ENCODE measurements at places on chromosomes 13 and 19. TPM values are rescaled to one million over a fixed set of nuclear protein-coding genes. Genes with fewer than 3 reads are reported as not detected.

DNA sequence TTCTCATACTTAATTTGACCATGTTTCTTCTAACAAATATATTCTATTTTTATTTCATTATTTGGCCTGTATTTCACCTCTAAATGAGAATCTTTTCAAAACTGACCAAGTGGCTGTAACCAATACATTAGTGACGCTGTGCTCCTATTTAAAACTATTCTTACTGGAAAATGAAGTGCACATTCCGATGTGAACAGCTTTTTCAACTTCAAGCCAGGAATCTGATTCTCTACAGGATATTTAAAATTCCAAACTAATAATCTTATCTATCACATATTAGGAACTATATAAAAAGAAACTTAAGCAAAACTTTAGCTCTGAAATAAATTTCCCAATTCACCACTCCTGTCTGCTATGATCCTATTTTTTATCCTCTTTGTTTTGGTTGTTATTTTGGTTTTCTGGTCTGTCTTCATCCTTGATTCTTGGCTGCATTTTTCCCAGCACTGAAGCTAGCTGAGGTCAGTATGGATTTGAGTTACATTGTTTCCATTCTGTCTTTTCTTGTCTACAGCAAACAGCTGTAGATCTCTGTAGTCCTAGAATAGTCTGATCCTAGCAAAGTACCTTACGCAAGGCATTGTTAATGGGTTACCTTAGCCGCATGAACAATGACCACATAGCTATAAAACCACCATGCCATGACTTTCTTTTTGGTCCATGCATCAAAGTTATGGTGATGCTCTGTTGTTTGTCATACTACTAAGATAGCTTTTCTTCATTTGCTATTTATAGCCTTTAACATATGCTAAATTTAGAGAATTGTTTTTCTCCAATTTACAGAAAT lies 748.6 kb upstream of the SPRY2 start:
- DNase-seq = no peak

PSPN gene
- 1.3 TPM for total RNA-seq

DNA sequence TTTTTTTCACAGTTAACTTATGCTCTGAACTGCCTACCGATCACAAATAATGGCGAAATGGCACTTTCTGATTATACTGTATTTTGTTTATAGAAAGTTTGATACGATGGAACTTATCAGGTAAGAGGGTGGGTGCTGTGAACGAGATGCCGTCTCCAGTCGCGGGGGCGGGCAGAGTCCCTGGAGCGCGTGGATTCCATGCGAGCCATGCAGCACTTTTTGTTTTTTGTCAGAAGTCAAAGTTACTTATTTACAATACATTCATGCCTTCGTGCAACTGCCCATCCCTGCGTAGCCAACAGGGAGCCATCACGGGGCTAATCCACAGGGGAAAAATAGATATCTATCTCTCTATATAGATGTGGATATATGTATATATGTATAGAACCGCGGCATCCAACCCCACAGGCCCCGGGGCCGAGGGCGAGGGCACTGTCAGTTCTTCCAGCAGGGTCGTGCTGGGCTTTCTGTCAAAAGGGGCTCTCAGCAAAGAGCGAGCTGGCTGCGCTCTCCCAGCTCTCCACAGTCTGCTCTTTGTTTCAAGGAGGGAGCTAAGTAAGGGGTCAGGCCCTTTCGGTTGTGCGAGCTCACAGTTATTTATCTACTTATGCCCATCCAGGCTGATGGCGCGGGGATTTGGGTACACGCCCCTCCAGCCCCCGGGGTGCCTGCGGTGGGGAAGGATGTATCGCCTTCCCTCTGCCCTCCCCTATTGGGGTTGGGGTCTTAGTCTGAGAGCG lies 3.4 kb downstream of the SLITRK1 start:
- DNase-seq = no peak

GRCh38 chr19:531753-532560 lies at the start of gene CDC34:
TSS of gene CDC34 (plus strand) at chr19:531760. CDS start at chr19:531932, 172 bp downstream.
- DNase-seq = no peak

SIGLEC5 gene
- not detected for total RNA-seq

GRCh38 chr19:2805261-2805900 lies 14.3 kb upstream of the ZNF554 start:
- no peak for DNase-seq

KLK3 gene
- not detected for total RNA-seq

DNA sequence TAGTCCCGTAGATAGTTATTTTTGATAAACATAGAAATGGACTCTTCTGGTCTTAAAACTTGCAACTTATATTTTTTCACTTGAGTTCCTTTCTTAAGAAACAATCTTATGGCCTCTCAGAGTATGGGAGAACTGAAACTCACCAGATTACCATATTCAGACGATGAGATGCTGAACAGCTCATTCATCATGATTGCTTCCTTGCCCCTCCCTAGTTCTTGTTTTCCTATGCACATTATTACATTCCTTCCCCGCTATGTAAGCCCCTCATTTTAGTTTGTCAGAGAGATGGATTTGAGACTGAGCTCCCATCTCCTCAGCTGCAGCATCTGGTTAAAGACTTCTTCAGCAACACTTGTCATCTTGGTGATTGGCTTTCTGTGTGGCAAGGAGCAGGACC lies 158.5 kb downstream of the SLITRK6 start:
- no peak for DNase-seq

- no peak for DNase-seq
Measured at GRCh38 chr19:10567656-10568055, 1.1 kb downstream of the CDKN2D start.

ZNF471 gene
- total RNA-seq = 5.0 TPM

WDR87 gene
- not detected for total RNA-seq

DNA sequence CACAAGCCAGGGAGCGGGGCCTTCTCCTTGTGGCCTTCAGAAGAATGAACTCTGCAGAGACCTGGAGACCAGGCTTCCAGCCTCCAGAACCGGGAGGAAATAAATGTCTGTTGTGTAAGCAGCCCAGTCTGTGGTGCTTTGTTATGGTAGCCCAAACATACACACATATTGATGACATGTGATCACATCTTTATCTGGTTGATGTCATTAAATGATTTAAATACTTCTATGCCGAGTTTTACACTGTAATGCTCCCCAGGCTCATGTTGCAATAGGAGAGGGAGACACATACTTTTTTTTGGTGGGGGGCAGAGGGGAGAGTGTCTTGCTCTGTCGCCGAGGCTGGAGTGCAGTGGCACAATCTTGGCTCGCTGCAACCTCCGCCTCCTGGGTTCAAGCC lies 188.0 kb upstream of the IRS2 start:
- DNase-seq = no peak

SLITRK6 gene
- 2.4 TPM for total RNA-seq

DNA sequence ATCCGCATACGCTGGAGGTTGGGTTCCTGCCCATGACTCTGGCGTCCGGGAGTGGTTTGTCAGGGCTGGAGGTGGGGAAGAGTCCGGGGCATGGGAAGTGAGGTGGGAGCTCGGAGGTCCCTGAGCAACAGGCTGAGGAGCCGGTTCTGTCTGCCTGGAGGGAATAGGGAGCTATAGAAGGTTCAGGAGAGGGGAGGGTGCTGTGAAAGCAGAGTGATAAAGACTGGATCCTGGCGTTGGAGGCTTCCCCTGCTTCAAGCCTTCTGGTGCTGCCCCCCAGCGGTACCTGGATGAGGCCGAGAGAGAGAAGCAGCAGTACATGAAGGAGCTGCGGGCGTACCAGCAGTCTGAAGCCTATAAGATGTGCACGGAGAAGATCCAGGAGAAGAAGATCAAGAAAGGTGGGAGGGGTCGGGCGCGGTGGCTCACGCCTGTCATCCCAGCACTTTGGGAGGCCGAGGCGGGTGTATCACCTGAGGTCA lies 2.6 kb downstream of the HMG20B start:
- no peak for DNase-seq

- DNase-seq = no peak
Measured at GRCh38 chr13:20263393-20264044, 31.4 kb upstream of the GJB6 start.

DNA sequence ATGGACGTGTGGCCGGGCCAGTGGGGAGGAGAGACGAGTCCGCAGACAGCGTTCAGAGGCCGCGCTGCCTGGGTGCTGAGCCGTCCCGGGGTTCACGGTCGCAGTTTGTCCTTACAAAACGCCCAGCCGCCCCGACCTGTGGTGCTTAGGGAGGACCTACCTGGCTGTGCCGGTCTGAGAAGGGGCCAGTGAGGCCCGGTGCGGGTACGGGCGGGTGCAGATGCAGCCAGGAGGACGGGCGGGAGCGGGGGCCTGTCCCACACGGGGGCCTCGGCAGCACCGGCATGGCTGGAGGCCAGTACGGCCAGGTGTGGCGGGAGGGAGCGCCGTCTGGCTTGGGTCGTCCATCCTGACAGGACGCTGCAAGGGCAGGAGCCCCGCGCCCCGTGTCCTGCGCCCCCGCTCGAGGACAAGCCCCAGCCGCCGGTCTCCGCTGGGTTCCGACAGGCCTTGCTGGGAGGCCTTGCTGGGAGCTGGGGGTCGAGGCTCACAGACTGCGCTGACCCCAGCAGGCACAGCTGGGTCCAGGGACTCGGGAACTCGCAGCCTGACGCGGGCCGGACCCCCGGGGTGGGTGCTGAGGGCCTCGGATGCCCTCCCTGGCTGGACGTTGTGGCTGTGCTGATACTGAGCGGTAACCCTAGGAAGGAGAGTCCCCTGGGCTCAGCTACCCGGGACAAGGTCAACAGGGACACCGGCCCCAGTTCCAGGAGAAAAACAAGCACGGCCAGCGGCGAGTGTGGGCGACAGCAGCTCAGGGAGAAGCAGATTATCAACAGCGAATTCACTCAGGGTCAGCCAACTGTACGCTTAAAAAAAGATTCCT lies 5.3 kb upstream of the PROZ start:
- no peak for DNase-seq

- no peak for DNase-seq
Measured at GRCh38 chr13:40434516-40435397, 231.7 kb downstream of the FOXO1 start.

DNA sequence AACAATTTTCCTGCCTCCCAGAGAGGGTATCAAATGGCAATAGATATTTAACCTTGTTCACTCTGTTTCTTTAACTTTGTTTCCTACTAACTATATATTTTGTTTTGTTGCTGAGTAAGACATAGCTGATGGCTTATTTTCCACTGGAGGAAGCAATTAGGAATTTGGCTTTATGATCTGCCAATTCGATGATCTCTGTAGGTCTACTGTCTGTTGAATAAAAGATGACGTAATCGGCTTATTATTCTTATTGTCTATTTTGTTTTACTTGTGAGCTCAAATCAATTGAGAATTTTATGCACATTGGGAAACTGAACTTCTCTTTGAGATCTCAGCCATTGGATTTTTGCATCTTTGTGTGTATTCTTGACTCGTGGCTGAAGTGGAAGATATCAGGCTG lies 862.6 kb downstream of the EFNB2 start:
- DNase-seq = no peak

RXFP2 gene
- not detected for total RNA-seq

- DNase-seq = no peak
Measured at GRCh38 chr19:12527034-12527836, 24.0 kb downstream of the ZNF564 start.

POU2F2 gene
- total RNA-seq = 0.57 TPM

GRCh38 chr19:51187395-51188226 lies 37.3 kb upstream of the CD33 start:
- DNase-seq = no peak

DNA sequence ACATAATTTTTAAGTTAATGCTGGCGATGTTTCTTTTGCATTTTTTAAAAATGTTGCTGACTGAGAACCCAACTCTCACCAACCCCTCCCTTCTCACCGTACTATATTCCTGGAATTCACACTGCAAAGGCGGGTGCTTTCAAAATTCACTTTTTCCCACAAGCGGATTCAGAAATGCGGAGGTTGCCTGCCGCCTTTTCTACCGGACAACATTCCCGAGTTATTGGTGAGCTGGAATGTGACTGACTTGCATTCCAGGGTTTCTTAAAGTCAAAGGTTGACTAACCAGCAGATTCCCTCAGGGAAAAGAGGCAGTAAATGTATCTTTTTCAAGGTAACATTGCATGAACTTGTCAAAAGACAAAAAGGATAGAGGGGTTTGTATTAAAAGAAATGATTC lies 113.3 kb downstream of the RAB20 start:
- no peak for DNase-seq

- DNase-seq = no peak
Measured at GRCh38 chr19:28394725-28395124, 818.2 kb downstream of the UQCRFS1 start.

- no peak for DNase-seq
Measured at GRCh38 chr13:86135856-86136255, 336.6 kb upstream of the SLITRK6 start.

DNA sequence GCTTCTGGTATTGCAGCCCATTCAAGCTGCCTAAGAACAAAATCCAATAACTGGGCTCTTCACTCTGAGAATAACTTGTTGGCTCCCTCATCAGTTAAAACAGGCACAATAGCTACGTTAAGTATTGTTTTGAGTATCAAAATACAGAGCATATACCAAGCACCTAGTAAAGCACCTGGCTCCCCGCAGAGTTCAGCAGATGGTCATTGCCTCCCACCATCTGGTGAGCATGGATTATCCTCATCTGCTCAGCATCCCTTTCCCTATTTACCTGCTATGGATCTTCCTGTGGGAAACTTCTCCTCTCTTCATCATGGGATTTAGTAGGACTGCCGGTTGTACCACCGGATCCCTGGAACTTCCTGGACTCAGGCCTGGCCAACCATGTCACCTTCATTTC lies 199.2 kb upstream of the MAB21L1 start:
- no peak for DNase-seq

DNA sequence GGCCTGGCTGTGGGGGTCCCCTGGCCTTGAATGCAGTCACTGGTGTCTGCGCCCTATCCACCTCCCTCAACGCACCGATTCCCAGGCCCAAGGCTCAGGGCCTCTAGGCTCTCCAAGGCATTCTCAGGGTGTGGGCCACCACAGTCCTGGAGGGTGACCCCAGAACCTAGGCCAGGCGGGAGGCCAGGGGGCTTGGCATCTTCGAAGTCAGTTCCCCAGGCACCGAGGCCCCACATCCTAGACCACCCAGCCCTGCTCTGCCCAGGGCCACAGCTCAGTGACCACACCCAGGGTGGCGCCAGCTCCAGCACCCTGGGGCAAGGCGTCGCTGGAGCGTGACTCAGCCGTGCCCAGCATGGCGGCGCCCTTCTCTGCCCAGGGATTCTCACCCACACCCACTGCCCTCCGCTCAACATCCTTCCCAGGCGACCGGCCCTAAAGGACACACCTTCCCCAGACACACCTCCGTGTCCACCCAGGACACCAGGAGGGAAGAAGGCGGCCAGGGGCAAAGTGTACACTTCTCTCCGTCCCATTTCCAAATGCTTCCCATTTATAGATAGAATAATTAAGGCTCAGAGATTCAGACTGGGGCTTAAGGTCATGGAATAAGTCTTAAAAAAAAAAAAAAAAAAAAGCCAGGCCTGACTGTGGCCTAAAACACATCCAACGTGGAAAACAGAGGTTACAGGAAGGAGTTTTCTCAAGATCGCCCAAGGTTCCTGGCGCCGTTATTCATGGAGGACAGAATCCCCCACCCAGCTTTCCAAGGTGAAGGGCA lies 36.4 kb upstream of the NANOS3 start:
- no peak for DNase-seq

GRCh38 chr13:40192858-40193257 lies 473.6 kb downstream of the FOXO1 start:
- DNase-seq = no peak

GRCh38 chr13:111336666-111337065 lies 16.2 kb downstream of the TEX29 start:
- DNase-seq = no peak
